ENCODE measurements at places on chromosomes 5 and 9.

DNA sequence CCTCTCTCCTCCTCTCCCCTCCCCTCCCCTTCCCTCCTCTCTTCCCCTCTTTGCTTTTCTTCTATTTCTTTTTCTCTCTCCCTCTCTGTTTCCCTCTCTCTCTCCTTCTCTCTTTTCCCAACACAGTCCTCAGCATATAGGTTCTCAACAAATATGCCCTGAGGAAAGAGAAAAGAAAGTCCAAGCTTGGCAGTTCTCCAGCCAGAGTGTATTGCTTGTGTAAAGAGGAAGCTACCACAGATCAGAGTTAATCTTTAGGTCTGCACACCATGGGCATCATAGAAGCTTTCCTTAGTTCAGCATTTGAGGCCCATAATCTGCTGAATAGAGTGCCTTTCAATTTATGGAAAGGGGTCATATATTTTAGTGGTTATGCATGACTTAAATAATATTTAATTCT, 382.8 kb upstream of the WWC1 start:
- DNase-seq, result no peak

DNA sequence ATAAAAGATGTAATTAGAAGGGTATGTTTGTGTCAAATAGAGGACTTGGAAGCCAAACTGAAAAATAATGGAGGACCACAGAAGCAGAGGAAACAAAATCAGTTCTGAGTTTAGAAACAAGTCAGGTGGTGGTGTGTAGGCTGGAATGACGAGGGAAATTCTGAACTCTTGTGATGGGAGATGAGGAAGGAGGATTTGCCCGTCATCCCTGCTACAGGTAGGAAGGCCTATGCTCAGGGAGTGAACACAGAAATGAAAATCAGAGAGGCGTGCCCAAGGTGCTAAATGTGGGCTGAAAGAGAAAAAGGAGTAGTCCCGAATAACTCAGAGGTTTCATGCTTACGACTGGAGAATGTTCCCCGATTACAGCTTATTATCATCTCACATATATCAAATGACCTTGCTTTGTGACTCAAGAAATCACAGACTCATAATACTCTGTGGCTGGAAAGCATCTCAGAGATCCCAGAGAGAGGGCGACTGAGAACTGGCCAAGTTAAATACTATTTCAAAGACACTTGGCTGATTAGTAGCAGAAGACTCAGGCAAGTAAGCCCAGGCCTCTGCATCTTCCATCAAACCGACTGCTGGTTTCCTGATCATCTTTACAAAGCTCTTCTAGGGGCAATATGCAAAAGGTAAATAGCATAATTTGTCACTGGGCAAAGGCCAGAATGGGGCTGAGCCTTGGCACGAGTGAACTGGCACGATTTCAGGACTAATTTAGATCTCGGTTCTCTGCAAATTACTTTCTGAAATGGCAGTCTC, 126.0 kb downstream of the SUSD1 start:
- DNase-seq, result no peak

DNA sequence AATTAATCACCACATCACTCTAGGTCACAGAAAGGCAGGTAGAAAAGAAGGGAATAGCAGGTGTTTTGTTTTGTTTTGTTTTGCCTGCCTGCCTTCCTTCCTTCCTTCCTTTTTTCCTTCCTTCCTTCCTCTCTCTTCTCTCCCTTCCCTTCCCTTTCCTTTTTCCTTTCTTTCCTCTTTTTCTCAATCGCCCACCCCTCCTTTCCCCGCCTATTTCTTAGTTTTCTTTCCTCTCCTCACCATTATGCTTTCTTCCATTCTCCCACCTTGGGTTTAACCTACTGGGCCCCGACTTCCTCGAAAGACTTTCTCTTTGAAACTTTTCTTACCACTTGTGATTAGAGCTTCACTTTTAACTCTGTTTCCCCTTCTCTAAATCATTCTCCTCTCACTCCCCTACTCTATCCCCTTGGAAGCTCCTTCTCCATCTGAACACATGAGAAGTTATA, 231.3 kb upstream of the CD180 start:
- DNase-seq, result no peak

DNA sequence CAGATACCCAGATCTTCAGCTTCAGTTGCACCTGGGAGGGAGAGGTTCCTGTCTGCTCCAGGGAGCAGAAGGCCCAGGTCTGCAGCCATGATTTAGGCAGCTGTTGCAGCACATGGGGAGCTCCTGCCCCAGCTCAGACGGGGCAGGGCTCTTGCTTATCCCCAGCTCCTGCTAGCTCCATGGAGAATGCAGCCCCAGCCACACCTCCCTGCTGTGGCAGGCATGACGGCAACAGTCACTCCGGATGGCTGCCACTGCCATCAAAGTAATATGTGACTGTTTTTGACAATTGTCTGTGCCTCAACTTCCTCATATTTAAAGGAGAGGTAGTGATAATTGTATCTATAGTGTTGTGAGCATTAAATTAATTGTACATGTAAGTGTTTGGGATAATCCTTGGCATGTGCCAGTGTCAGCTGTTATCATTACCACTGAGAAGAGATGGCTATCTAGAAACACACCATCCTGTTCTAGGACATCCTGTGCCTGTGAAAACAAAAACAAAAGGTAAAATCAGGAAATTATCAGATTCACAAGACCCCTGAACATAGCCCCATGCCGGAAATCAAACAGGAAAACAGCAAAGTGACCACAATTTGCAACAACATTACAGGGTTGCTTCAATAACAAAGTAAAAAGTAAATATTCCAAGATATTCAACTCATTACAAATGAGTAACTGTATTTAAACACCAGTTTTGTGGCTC, 1048.8 kb upstream of the ACO1 start:
- no peak for DNase-seq

GRCh38 chr9:116741086-116741740, 54.1 kb downstream of the TRIM32 start:
- DNase-seq, result no peak

GRCh38 chr5:93580063-93580926, 724 bp downstream of the NR2F1-AS1 start:
- no peak for DNase-seq

DNA sequence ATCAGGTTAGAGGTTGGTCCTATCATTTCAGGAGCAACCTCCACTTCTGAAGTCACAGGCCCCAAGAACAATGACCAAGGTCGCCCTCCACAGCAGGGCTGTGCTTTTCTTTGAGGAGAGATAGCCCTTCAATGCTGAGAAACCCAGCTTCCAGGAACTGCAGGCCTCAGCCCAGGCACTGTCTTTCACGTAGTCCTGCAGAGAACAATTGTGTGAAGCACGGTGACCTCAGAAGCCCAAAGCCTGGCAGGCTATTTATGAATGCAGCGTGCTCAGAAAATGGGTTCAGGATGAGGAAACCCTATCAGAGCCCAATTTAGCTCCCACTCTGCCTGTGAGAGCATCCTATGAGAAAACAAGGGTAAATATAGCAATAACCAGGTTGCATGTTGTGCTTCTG, 388.3 kb downstream of the PLK2 start:
- no peak for DNase-seq

- no peak for DNase-seq
These were observed 142.6 kb upstream of the ST8SIA4 start for GRCh38 chr5:101045689-101046088.

- DNase-seq, result peak; percentile 62
These were observed at the start of gene DOCK8 for GRCh38 chr9:214648-215493. Gene DOCK8 (plus strand): TSS chr9:214865. CDS start chr9:214977, 112 bp downstream.

- no peak for DNase-seq
These were observed 1072.4 kb upstream of the CDH6 start for GRCh38 chr5:30121043-30121442.

- DNase-seq, result no peak
These were observed 927.5 kb downstream of the DTWD2 start for GRCh38 chr5:118060833-118061232.

- DNase-seq, result no peak
These were observed 25.7 kb upstream of the EEIG1 start for GRCh38 chr9:128006332-128006996.

- DNase-seq, result no peak
These were observed 1.2 kb downstream of the PPARGC1B start for GRCh38 chr5:149731332-149731616.

- no peak for DNase-seq
These were observed 89.6 kb downstream of the PRDM6 start for GRCh38 chr5:123178683-123179082.

- no peak for DNase-seq
These were observed 146.5 kb upstream of the TLX3 start for GRCh38 chr5:171162596-171162995.

DNA sequence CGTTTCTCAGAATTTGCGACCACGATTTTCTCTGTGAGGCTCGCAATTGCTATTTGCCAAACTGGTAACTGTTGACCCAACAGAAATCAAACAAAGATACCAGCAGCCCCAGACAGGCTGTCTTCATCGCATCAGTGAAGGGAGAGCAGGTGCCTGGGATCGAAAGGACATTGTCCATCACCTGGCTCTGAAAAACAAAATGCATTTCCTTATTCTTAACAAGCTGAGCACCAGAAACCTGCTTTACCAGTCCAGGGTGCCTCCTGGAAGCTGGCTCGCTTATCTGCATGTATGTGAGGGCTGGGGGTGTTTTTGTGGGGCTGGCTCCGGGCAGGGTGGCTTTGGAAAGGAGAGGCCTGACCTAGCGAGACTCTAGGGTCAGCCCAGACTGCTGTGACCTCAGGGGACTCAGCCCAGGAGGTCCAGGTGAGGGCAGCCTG, 24.7 kb downstream of the WWC1 start:
- no peak for DNase-seq

- no peak for DNase-seq
These were observed 44.3 kb downstream of the UBE2QL1 start for GRCh38 chr5:6492934-6493333.
